Muscle of leg (tissue), 16 donors: ENCODE measurements at places on chromosomes 13 and 19.

GRCh38 chr19:43300876-43301765 lies 31.8 kb upstream of the PSG9 start:
- no peak for DNase-seq

DNA sequence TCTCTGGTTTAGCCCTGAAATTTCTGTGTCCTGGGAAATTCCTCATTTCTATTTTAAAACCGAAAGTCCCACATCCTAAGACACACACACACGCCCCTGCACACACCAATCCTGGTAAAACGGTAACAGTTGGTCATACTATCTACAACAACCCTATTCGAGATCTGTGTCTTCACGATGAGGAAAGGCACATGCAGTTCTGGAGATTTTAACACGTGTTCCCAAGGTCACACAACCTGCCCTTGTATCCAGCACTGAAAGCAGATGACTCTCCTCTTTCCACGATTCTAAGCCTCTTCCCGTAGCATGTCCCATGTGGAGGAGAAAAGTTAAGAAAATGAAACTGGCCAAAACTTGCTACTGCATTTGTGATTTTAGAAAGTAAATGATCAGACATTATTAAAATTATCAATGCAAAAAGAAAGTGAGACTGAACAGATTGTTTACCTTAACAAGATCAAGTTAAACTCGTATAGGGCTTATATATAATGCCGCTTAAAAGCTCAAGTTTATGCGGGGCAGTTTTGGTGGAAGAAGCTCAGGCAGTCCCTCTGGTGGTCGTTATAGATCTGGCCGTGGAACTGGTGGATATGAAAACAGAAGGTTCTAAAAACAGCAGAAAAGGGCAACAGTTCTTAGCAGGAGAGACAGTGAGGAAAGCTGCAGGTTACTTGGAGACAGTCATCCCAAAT lies 32.7 kb downstream of the VSTM1 start:
- no peak for DNase-seq

GRCh38 chr19:55377356-55378131 lies 918 bp downstream of the TMEM190 start:
- DNase-seq, result peak; percentile 48

DNA sequence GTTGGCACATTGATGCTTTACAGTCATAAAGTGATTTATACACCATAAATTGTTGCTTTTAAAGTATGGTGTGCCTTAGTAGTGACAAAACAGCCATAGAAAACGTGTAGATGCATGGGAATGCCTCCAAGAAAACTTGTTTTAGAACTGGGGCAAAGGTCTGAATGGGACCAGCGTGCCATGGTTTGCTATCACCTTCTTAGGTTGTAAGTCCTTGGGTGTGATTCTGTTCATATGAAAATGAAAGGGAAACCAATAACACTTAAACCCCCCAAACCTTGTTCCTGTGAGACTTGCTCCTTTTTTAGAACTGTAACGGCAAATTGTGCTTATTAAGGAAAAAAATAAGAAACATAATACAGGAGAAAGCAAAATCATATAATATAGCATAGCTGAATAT lies 603.3 kb upstream of the SLITRK6 start:
- no peak for DNase-seq

GRCh38 chr13:50919277-50919676 lies 9.7 kb downstream of the RNASEH2B start:
- DNase-seq, result no peak

- DNase-seq, result no peak
Observed at GRCh38 chr13:26435171-26435570, 122.3 kb upstream of the WASF3 start.

- no peak for DNase-seq
Observed at GRCh38 chr19:35340431-35340830, 7.3 kb upstream of the FFAR1 start.

DNA sequence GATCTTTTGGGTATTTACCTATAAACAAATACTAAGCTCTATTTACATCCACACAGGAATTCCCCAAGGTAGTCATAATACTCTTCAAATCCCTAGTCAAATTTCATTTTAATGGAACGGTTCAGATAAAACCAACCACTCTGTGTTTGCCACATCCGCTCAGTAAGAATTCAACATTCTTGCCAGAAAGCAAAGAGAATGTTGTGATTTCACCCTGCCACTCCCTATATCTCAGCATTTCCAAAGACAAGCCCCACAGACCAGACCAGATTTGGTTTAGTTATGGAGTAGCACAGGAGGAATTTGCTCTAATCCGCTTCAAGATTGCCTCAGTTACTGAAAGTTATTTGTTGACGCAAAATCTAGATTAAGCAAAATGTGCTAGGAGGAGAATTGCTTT lies 105.6 kb upstream of the SERP2 start:
- no peak for DNase-seq

- DNase-seq, result no peak
Observed at GRCh38 chr19:1917926-1918325, 12.7 kb downstream of the ADAT3 start.

DNA sequence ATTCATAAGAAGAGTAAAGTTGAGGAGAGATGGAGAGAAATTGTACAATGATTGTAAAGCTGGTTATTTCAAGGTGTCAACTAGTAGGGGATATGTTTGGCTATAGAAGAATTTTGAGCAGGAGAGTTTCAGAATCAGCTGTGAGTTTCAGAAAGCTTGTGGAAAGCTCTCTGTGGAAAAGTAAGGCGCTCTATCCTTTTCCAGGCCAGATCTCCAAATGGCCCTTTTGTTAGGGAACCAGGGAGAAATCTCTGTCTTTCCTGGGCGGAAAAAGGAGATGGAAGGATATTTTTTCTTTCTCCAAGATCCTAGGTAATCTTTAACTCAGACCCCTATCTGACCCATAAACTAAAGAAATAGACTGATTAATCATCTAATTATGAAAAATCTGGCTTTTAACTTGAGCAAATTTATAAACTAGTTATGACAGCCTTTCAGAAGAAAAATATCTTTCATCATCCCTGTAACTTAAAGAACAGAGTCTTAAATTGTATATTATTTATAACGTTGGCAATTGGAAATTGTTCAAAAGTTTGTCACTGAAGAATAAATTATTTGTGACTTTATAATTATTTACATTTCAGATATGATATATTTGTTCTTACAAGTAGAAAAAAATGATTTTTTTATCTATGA lies 34.5 kb downstream of the SPRY2 start:
- peak; percentile 50 for DNase-seq

GRCh38 chr19:14731200-14731599 lies 41.4 kb downstream of the ZNF333 start:
- no peak for DNase-seq

- DNase-seq, result no peak
Observed at GRCh38 chr13:73366241-73366640, 307.4 kb downstream of the KLF5 start.

GRCh38 chr13:98571955-98572662 lies 4.8 kb downstream of the STK24 start:
- peak; percentile 59 for DNase-seq

DNA sequence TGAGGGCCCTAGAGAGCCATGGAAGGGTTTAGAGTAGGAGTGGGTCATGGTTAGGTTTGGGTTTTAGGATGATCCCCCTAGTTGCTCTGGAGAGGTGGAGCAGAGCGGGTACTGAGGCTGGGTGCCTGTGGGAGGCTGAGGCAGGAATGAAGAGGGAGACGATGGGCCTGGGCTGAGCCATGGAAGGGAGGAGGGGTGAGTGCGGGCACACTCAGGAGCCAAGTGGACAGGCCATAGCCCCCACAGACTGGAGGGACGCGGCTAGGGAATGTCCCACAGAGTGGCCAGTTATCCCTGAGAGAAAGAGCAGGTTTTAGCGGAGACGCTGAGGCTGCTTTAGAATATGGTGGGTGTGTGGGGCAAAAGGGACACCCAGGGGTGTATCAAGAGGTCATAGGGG lies 6.0 kb upstream of the CATSPERG start:
- no peak for DNase-seq

DNA sequence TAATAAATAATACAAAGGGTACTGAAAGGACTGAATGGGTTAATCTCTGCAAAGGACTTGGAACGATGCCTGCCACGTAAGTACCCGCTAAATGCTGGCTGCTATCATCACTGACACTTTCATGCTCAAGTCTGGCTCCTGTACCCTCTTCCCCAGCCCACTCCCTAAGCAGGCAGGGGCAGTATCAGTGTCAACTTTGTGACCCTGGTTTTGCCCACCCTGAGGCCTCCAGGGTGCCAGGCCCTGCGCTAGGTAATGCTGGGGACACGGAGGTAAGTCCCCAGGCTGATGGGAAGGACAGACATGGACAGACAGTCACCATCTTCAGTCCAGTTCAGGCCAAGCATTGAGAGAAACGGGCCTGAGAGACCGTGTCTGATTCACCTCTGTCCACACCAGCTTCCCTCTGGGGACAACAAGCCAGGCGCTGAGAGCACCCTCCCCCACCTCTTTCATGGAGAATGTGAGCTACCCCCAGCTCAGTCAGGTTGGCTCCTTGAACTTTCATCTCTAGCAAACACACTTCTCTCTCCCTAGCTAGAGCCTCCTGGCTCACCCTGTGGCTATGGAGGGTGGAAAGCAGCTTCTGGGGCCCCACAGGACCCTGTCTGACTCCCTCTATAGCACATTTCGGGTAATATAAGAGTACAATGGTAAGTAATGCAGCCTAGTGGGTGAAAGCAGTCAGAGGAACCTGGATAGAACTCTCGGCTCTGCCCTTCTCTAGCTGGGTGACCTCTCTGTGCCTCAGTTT lies 800 bp downstream of the ETFB start:
- peak; percentile 49 for DNase-seq

DNA sequence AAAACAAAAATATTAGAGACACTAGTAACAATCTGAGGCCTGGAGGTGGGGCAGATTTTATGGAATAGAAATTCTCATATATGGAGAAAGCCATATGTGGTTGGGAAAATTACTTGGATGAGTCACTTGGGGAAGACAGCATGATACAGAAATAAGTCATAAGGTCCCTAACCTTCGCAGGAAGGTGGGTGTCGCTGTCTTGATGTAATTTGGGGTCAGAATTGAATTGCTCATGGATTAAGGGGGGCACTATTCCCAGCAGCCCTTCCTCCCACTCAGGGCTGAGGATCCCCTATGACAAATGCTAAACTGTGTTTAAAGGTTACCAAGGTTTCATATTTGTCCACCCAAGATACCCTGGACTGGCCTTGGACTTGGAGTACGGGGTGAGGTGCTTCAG lies 5.0 kb downstream of the RDH8 start:
- DNase-seq, result no peak

GRCh38 chr13:84985860-84986259 lies 813.4 kb downstream of the SLITRK6 start:
- DNase-seq, result peak; percentile 36

DNA sequence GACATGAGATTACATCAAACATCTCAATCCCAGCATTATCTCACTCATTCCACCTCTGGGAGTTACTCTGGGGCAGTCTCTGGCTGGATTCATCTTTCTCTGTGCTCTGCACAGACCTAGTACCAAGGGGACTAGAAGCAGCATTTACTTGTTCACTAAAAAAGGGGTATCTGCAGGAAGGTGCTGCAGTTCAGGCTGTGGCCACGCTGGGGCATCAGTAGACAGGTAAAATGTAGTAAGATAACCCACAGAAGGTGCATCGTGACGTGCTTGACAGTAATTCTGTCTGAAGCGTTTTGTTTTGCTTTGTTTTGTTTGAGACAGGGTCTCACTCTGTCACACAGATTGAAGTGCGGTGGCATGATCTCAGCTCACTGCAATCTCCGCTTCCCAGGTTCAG lies 29.3 kb downstream of the ZNF564 start:
- no peak for DNase-seq

DNA sequence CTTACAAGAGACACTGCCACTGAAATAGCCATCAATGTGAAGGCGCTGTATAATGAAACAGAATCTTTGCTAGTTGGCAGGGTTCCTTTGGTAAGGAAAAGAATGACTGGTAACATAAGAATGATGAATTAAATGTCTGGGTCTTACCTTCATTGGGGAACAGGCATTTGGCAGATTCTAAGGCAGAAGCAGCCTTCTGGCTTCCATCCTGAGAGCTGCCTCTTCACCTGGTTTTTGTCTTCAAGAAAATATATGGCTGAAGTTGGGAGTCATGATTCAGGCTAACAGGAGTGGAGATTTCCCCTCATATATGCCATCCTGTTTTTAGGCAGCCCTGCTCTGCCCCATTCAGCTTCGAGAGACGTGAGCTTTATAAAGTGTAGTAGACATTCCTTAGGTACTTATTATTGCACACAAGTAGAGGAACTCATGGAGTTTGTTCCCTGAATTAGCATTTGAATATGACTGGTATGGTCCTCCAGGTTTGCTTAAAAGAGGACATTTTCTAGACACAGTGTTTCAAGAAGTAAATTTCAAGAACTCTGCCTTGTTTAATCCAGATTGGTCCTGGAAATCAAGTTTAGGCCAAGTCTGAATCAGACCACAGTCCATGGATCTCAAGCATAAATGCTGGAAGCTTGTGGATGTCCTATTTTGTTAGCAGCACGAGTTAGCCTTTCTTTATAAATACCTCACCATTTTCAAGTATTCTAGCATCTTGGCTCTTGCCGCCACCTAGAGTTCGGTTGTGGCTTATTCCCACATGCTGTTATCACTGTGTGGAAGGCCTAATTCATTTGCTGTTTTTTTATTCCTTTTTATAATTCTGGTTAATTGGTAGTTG lies 56.2 kb upstream of the AKAP11 start:
- DNase-seq, result peak; percentile 37

- peak; percentile 76 for DNase-seq
Observed at GRCh38 chr13:74625541-74625940, 491.3 kb upstream of the KLF12 start.

DNA sequence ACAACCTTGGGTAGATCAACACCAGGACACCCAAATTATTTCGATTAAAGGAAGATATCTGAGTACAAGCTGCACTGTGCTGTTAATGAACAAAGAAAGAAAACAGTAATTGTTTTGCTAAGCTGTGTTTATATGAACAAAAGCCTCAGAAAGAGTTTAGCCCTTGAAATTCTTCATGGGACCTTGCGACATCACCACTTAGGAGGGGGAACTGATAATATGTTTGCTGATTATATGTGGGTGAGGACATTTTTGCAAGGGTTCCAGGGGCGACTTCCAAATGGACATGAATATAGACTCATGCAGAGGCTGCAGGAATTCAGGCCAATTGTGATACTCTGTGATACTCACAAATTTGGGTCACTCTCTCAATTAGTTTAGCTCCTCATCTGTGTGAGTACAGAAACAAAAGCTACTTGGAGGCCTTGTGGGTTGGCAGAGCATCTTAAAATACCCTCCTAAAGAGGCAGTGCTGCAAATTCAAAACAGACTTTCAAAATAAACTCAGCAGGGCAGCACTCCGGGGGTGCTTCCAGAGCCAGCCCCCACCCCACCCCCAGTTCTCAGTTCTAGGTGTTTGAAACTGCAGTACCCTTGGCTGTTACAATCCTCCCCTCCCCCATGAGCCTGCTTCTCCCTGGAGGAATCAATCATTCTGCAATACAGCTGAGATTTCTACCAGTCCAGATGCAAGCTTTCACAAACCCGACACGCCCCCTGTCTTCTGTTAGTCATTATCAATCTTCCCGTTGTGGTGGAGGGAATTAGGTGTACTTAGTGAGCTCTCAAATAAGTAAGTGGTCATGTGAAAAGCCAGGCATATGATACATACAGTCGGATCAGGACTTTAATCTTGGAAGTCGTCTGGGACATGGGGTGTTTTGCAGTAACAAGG lies 97.0 kb upstream of the MBNL2 start:
- DNase-seq, result peak; percentile 73

GRCh38 chr19:6710273-6711077 lies 10.0 kb downstream of the C3 start:
- DNase-seq, result no peak

- DNase-seq, result no peak
Observed at GRCh38 chr13:49877629-49878218, 58.4 kb downstream of the SPRYD7 start.

- no peak for DNase-seq
Observed at GRCh38 chr13:109677206-109677605, 109.2 kb downstream of the IRS2 start.

GRCh38 chr13:63605403-63605802 lies 2189.8 kb upstream of the PCDH20 start:
- DNase-seq, result no peak
